ENCODE measurements at places on chromosomes 11 and 22.

DNA sequence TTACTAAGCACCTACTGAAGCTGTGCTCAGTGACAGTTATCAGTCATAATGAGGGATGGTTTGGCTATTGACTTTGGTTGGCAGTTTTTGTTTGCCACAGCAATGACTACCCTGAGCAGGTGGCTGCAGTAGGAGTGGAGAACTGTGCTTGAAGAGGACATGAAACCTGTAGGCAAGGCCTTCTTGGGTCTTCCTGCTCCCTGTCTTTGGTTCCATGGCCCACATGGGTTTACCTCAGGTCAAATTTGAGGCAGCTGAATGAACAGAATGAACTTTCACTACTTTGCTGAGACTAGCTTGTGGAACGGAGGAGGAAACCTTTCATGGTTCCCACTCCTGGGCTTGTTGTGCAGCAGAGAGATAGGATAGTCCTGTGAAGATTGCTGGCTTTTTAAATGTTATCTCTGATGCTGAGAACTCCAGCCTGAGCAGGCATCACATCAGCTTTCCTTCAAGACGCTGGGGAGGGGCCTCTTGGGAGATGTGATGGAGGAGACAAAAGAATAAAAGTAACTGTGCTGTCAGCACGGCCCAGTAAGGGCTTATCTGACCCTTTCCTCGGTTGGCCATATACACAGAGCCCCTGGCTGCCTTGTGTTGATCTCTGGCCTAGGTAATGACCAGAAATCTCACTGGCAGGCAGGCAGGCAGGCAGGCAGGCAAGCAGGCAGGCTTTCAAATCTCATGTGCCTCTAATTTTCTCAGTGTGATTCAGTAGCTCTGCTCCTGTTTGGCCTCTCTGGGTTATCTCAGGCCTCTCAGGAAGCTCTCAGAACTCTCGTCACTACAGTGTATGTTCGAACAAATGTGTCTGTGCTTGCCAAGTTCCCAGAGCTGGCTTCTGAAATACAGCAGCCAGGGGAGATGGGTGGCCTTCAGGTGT lies 12.0 kb downstream of the STIM1 start:
- DNase-seq: peak; percentile 69

DNA sequence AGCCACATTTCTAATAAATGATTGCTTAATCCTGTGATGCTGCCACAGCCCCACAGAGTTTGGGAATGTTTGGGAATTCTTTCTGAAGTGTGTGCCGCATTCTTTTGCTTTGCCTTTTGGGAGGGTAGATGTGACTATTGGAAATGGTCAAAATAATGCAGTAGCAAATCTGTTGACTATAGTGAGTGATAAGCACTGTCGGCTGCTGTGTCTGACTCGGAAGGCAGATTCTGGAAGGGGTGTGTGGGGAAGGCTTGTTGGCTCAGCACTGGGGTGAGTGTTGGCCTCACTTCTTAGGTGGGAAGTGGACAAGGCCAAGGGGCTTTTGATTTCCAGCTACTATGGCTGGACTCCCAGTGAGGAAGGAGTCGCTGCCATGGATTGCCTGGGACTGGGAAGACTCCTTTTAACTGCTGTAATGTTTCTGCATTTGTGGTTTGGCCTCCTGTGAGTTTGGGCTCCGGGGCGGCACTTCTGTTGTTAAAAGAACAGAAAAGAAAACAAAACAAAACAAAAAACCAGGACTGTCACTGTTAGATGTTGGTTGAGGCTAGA lies 20.1 kb downstream of the ZBTB16 start:
- DNase-seq: no peak

- DNase-seq: peak; percentile 1
These were observed 163.8 kb downstream of the CWF19L2 start for GRCh38 chr11:107293677-107294344.

DNA sequence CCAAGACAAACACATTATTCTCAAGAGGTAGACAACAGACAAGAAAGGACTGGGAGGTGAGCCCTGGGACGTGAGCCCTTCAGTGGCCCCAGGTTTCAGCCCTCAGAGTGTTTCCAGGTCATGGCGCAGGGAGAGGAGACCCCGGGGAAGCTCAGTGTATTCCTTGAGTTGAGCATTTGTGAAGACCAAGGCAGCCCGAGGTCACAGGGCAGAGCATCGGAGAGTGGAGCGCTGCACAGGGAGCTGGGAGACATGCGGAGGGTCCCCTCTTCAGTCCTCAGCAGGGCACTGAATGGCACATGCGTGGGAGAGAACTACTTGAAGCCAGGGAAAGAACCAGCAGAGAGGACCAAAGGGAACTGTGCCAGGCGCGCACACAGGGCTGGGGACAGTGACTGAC lies 11.7 kb downstream of the KRTAP5-6 start:
- no peak for DNase-seq

DNA sequence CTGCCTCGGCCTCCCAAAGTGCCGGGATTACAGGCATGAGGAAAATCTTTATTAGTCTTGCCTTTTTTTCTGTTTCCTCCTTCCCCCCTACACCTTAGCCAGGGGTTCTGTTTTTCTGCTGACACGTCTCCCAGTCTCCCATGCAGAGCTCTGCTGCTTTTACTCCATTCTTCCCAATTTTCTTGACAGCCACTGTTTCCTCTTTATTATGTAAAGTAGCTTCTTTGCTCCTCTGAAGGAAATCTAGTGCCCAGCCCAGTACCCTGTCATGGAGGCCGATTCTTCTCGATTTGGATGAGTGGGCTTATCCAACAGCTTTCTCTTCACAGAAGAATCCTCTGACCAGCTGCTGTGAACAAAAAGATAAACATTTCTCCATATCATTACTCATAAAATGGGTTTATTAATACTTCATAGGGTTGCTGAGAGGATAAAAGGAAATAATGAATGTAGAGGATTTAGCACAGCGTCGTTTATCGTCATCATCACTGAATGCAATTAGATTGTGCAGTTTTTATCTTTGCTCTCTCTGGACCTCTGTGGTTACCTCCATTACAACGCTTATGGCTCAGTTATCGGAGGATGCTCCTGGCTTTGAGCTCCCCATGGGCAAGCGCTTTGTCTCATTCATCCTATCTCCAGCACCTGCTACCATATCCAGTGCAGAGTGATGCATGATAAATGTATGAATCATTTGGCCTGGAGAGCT lies 375.6 kb upstream of the C11orf87 start:
- no peak for DNase-seq

GRCh38 chr22:45434981-45435380 lies 21.5 kb downstream of the RIBC2 start:
- DNase-seq: no peak

DNA sequence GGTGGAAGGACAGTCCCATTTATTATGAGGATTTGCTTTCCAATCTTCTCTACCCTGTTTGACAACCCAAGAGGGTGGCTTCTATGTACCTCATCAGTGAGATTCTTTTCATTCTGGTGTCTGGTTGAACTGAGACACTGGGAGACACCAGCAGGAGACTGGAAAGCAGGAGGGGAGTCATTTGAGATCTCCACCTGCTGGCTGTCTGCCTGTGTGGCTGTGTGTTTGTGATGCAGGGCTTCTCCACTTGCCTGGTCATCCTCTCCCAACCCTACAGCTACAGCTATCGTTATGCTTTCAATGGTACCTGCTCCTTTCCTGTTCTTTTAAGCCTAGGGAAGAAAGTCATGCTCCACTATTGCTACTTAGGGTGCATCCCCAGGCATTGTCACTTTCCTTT lies 48.6 kb downstream of the MRGPRX1 start:
- no peak for DNase-seq

GRCh38 chr11:8726395-8726794 lies 43.8 kb downstream of the RPL27A start:
- no peak for DNase-seq

GRCh38 chr11:128553662-128554362 lies 33.5 kb downstream of the ETS1 start:
- no peak for DNase-seq

DNA sequence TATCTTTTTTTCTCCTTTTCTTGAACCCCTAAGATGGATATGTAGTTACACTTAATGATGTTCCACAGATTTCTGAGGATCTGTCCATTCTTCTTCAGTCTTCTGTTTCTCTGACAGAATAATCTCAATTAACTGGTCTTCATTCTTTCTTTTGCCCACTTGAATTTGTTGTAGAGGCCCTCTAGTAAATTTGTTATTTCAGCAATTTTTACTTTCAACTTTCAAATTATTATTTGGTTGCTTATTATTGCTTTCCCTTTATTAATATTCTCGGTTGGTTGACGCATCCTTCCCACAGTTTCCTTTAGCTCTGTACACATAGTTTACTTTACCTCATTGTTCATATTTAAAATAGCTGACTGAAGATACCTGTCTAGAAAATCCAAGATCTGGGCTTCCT lies 1013.7 kb upstream of the CNTN5 start:
- no peak for DNase-seq

- DNase-seq: no peak
These were observed 11.3 kb downstream of the SLC17A6 start for GRCh38 chr11:22349491-22349890.

- peak; percentile 7 for DNase-seq
These were observed 35.8 kb upstream of the HSD17B12 start for GRCh38 chr11:43644621-43645299.

GRCh38 chr22:45817745-45818423 lies 146.2 kb downstream of the ATXN10 start:
- peak; percentile 57 for DNase-seq

DNA sequence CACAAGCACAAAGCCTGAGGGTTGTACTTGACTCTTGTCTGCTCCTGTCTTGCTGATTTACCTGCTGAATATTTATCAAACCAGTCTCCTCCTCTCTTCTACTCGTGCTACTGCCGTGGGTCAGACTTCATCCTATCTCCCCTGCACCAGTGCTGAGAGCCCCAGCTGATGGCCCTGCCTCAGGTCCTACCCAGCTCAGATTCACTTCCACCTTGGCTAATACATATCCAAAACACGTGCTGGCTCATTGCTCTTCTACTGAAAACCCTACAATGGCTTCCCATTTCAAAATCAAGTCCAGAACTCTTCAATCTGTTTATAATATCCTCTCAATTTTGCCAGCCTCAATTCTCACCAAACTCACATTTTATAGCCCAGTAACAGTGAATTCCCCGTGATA lies 48.3 kb downstream of the RAB30 start:
- no peak for DNase-seq

DNA sequence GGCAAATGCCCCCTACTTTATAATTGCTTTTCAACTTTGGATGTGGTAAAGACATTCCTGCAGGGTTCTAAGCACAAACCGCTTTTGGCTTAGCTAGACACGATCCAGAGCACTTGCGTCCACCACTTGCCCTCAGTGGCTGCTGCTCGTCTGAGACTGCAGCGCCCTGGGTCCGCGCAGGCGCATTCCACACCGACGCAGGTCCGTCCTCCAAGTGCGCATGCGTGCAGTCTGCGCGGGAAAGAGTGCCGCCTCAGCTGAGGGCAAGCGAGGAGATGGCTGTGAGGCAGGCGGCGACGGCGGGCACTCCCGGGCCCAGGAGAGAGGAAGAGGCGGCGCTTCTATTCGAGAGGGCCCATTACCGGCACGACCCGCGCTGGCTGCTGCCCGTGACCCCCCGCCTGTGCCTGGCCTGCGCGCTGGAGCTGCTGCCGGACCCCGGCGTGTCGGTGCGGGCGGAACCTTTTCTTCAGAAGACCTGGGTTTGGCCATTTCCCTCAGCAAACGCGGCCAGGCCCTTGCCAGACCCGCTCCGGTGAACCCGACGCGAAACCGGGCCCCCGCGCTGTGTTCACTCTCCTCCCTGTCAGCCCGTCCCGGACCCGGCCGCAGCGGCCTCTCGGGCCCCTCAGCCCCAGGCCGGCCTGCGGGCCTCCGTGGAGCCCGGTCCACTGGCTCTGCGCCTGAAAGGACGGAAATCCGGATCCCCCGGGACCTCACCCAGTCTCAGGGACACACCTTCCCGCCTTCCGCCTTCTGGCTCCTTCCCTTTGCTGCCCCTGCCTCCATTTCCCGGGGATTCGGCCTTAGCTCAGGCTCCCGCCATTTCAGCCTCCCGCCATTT lies at the start of gene MEI1:
TSS of gene MEI1 (plus strand) at position 240 of the 844 bp plus-strand sequence. CDS start at position 276, 36 bp downstream.
- DNase-seq: peak; percentile 52

GRCh38 chr11:813456-814096 lies 3.8 kb downstream of the RPLP2 start:
- DNase-seq: no peak

DNA sequence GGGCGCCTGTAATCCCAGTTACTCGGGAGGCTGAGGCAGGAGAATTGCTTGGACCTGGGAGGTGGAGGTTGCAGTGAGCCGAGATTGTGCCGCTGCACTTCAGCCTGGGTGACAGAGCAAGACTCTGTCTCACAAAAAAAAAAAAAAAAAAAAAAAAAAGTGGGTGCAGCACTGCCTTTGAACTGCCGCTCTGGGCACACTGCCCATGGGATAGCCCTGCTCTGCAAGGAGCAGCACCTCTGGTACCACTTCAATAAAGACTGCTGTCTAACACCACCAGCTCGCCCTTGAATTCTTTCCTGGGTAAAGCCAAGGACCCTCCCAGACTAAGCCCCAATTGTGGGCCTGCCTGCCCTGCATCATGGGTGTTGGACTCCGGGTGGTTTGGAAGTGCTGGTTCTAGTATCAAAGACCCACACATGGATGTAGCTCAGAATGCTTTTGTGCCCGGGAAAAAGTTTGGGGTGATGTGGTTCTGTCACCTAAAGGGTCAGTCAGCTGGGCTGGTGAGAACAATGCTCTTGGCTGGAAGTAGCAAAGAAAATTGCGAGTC lies 444.3 kb downstream of the TBC1D22A start:
- DNase-seq: no peak

GRCh38 chr22:48835857-48836672 lies 991.6 kb downstream of the BRD1 start:
- no peak for DNase-seq

DNA sequence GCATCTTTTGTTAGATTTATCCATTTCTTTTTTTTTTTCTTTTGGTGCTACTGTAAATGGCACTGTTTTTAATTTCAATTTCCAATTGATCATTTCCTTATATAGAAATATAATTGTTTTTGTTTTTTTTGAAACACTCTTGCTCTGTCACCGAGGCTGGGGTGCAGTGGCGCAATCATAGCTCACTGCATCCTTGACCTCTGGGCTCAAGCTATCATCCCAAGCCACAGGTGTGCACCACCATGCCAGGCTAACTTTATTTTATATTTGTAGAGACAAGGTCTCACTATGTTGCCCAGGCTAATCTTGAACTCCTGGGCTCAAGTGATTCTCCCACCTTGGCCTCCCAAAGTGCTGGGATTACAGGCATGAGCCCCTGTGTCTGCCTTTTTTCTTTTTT lies 16.4 kb downstream of the FRMD8 start:
- DNase-seq: no peak

DNA sequence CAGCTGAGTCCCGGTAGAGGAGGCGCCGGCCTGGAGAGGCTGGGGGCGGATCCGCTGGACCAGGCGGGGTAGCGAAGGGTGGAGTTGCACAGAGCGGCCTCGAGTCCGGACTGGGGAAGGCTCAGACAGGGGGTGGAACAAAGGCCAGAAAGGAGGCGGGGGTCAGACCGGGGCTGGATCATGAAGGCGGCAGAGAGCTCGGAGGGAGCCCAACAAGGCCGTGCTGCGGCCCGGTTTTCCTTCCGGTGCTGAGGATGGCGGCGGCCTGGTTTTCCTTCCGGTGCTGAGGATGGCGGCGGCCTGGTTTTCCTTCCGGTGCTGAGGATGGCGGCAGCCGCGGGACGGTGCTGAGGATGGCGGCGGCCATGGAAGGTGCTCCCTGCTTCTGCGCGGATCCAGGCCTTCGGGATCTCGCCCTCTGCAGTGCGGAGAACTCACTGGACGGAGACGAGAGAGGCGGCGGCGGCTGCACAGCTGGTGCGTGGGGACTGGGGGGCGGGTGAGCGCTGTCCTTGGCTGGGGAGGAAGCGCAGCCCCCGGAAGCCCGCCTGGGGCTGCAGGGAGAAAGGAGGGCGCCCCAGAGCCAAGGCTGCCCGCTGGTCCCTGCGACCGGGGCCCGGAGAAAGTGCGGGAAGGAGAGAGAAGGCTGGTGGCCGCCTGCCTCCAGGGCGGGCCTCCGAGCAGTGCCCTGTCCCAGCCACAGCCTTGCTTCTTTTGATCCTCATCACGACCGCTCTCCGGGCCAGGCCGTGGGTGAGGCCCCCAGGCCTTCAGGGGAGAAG lies 350.4 kb upstream of the B3GAT1 start:
- no peak for DNase-seq
